ENCODE measurements at places on chromosomes 16 and 17. TPM values are rescaled to one million over a fixed set of nuclear protein-coding genes. Genes with fewer than 3 reads are reported as not detected.

The CPNE2 gene
- total RNA-seq = 33.1 TPM

The SLC12A3 gene
- total RNA-seq = not detected

DNA sequence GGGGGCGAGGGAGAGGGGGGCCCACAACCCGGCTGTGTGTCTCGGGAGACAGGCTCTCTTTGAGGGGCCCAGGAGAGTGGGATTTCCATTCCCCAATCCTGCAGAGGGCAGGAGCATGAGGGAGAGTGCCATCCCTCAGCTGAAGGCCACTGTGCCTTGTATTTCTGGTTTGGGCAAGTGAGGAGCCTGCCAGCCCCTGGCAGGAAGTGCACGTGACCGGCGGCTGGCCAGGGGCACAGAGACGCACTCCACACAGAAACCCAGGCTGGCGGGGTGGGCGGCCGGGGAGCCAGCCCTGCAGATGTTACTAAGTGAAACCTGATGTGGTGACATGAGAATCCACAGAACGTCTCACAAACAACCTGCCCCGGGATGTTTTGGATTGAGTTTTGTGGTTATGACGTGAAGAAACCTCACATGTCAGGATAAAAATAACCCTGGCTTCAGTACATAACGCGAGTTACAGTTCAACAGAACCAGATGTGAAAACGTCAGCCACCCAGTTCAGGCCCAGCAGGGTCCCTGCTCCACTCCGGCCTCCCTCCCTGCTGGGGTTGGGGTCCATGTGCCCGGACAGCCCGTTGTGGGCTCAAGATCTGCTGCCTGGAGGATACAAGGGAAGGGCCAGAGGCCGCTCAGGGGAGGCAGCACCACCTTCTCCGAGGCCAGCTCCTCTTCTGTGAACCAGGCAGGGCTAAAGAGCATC, 51.7 kb upstream of the MTSS2 start:
- H3K27ac ChIP-seq = no peak overlapping the region
- peaks cover 8% of the 10 kb centered on the region for H3K36me3 ChIP-seq
- H3K4me3 ChIP-seq = no peak overlapping the region
- no peak for DNase-seq
- H3K27me3 ChIP-seq = no peaks in the 10 kb centered on the region

DNA sequence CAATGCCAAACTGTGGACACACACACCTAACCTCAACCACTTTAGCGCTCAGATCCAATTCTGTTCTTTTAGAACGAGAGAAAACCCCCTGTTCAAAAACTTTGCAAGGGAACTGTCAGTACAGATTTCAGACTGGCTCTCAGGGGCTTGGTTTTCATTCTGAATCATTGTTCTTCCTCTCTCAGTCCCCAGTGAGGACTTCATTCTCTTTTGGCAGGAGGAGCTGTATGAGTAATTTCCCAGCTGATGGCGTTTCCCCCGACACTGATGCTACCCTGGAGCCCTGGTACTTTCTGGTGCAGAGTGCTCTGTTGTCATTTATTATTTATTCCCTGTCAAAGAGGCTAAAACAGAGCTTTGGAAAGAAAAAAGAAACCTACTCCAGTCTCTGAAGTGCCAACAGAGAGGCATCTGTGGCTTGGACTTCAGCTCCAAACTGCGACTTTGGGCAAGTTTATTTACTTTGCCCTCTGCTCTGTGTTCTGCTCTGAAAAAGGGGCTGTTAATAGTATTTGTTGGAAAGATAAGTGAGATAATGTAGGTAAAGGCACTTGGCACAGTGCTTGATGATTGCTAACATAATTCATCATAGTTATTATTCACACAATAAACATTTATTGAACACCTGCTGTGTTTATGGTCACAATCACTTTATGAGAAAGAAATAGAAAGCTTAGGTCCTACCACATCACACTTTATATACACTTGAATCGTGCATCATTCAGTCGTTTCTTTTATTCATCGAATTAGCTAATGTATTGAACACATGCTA, 28.3 kb downstream of the ETV4 start:
- H3K36me3 ChIP-seq = peaks cover 6% of the 10 kb centered on the region
- DNase-seq = no peak
- peaks cover 4% of the 10 kb centered on the region for H3K4me1 ChIP-seq
- no peaks in the 10 kb centered on the region for H3K27me3 ChIP-seq
- no peak overlapping the region for H3K4me3 ChIP-seq

DNA sequence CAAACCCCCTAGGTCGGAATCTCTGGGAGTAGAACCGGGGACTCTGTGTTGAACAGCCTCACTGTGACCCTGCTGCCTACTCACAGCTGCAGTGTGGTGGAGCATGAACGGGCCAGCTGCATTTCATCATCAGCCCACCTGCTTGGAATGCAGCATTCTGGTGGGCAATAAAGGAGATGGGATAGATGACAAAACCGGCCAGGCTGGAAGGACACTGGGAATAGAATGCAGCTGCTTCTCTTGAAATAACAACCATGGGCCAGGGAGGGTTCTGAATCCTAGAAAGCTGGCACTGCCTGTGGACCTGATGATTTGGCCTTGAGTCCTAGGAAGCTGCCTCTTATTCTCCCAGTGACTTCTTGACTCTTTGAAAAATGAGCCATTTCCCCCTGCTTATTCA, 23.5 kb downstream of the CFAP97D1 start:
- peaks cover 5% of the 10 kb centered on the region for H3K4me1 ChIP-seq
- DNase-seq = no peak

DNA sequence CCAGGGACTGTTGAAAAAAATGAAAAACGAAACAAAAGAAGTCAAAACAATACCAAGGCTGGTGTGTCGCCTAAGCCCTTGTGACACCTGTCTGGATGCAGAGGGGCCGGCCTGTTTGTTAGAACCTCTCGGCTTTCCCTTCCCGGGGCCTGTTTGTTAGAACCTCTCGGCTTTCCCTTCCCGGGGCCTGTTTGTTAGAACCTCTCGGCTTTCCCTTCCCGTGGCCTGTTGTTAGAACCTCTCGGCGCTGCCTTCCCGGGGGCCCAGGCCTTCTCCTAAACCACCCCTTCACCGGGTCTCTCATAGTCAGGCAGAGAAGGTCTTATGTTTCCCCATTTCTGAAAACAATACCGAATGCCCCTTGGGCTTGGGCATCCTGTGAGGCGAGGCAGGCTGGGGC, 180.0 kb downstream of the BANP start:
- DNase-seq = no peak
- H3K36me3 ChIP-seq = no peaks in the 10 kb centered on the region
- H3K4me1 ChIP-seq = peaks cover 7% of the 10 kb centered on the region
- H3K27me3 ChIP-seq = no peaks in the 10 kb centered on the region
- no peak overlapping the region for H3K4me3 ChIP-seq
- H3K27ac ChIP-seq = no peak overlapping the region

- peaks cover 7% of the 10 kb centered on the region for H3K36me3 ChIP-seq
- H3K27me3 ChIP-seq = no peaks in the 10 kb centered on the region
- H3K4me1 ChIP-seq = peaks cover 46% of the 10 kb centered on the region
- no peak overlapping the region for H3K27ac ChIP-seq
These were observed 65.7 kb upstream of the BCAR1 start for GRCh38 chr16:75317101-75317522.

GRCh38 chr16:69703638-69704037, 22.7 kb downstream of the NQO1 start:
- DNase-seq = no peak
- H3K27ac ChIP-seq = no peak overlapping the region
- no peaks in the 10 kb centered on the region for H3K4me1 ChIP-seq
- no peak overlapping the region for H3K4me3 ChIP-seq
- H3K27me3 ChIP-seq = no peaks in the 10 kb centered on the region
- H3K36me3 ChIP-seq = no peaks in the 10 kb centered on the region

All from neural crest cell (in vitro differentiated cells).